ENCODE measurements at places on chromosomes 5 and 9.

DNA sequence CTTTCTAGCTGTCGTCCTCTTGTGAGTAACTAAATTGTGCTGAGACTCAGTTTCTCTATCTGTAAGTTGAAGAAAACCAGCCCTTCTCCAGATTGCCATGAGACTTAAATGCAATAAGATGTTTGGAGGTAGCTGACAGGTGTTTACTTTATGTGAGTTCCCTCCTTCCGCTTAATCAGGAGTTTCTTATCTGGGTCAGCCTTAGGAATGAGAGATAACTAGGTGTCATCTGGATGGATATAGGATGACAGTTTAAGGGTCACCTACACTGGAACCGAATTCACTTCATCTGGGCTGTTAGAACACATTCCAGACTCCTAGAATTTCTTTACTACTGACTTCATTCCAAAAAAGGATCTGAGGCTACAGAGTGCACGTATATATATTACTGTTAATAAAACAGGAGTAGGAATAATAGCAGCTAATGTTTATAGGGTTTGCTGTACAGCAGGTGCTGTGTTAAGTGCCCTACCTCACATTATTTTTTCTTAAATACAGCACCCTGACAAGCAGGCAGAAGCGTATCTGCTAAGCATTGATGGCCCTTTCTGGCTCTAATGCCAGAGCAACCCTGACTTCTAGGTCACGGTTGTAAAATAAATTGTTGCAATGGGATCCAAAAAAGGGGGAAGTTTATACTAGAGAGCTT lies 30.0 kb upstream of the CPEB4 start:
- DNase-seq = no peak

DNA sequence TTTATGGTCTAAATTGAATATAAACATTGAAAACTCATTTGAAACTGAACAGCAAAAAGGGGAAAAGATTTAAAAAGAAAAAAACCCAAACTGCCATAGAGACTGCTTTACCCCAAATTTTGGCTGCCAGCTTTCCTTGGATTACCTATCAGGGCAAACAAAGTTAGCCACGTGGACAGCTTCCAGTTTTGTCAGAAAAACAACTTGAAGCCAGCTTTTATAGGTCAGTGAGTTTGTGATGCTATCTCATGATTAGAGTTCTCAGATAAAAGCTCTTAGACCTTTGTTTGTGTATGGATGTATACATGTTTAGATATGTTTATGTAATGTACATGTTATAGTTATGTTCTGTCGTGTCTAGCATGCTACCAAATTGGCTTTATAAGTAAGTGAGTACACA lies 16.1 kb downstream of the FBP2 start:
- DNase-seq = no peak

GRCh38 chr5:116358911-116359418 lies 215.7 kb downstream of the SEMA6A start:
- DNase-seq = no peak

GRCh38 chr9:87405677-87406542 lies 91.8 kb upstream of the DAPK1 start:
- DNase-seq = no peak
